ENCODE measurements at places on chromosomes 13 and 19.

GRCh38 chr19:812747-813218 is 9.0 kb downstream of the PLPPR3 start:
- DNase-seq = no peak

GRCh38 chr13:62997038-62997599 is 1581.5 kb upstream of the PCDH20 start:
- DNase-seq = peak; percentile 56

GRCh38 chr13:25136880-25137787 is 35.0 kb downstream of the AMER2 start:
- no peak for DNase-seq

- no peak for DNase-seq
Measured at GRCh38 chr13:113801289-113801961, 42.4 kb downstream of the TMEM255B start.

GRCh38 chr19:14160017-14160703 is 23.8 kb upstream of the ASF1B start:
- no peak for DNase-seq

- DNase-seq = peak; percentile 98
Measured at GRCh38 chr19:46634045-46634655, 1.9 kb downstream of the GNG8 start.

- no peak for DNase-seq
Measured at GRCh38 chr13:62767473-62767872, 1351.8 kb upstream of the PCDH20 start.

- DNase-seq = no peak
Measured at GRCh38 chr13:45361596-45362206, 20.7 kb upstream of the TPT1 start.

DNA sequence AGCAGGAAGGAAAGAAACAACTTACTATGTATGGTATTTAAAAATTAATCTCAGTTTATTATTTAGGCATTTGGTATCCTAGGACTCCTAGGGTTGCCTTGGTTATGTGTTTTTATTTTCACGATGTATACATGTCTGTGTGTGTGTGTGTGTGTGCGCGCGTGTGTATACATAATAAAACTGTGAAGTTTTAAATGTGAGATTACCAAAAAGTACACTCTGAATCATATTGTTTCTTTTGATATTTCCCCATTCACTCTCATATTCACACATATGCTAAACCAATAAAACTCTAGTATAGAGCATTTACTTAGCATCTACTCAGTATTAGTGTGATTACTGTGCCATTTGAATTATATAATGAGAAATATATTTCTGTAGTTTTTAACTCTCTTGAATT is 30.8 kb upstream of the NDFIP2 start:
- no peak for DNase-seq

DNA sequence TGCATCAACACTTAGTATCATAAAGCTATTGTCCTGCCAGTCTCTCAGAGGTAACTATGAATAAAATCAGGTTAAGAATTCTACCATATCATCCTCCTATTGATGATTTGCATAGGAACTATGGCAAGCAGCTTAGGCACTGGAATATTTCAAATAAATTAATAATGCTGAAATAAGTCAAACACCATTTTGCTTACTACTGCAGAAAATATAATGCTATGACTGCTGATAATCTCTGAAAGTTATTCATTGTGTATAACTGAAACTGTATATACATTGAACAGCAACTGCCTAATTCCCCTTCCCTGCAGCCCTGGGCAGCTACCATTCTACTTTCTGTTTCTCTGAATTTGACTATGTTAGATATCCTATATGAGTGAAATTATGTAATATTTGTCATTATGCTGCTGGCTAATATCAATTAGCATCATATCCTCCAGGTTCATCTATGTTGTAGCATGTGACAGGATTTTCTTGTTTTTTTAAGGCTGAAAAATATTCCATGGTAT is 318.8 kb upstream of the SGCG start:
- no peak for DNase-seq

GRCh38 chr19:34925278-34925855 is 1.3 kb upstream of the ZNF30 start:
- no peak for DNase-seq

DNA sequence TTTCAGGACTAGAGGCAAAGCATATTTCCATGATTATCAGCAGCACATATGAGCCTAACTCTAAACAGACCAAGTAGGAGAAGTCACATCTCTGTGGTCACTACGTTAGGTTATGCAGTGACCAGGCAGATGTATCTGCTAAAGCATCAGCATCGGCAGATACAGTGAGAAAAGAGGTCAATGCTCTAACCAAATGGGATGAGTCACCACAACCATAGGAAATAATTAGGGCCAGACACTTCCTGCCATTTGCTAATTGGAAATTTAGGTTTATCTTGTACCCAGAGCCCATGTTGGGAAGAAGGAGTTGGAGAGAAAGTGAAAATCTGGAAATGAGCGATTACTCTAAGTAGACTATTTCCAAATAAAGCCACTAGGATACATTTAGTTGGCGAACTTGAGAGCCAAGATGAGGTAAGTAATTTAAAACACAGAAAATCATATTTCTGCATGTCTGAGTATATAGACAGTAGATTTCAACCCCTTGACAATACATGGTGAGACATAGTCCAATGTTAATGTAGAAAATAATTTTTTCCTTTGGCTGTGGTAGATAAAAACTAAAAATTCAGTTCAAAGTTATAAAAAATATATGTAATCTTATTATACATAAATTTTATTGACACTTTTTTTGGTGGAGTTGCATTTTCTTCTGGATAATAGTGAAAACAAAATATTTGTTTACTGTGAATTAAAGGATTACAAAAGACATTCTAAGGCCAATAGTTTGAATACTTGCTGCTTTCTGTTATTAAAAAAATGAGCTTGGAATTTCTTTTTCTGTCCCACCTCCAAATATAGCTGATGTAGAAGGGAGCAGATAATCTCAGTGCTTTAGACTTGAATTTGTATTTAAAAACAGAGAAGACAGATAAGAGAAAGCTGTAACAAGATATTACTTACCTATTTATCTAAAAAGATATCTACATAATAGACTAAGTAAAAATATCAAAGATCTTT is 104.4 kb upstream of the CSNK1A1L start:
- no peak for DNase-seq

DNA sequence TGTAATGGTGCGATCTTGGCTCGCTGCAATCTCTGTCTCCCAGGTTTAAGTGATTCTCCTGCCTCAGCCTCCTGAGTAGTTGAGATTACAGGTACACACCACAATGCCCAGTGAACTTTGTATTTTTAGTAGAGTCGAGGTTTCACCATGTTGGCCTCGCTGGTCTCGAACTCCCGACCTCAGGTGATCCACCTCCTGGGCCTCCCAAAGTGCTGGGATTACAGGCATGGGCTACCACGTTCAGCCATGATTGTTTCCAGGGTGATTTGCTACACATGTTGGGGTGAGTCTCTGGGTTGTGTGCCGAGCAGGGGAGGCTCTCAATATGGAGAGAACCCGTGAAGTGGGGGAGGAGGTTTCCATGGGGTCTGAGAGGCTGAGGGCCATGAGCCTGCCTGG is 24.8 kb upstream of the CEACAM21 start:
- no peak for DNase-seq

DNA sequence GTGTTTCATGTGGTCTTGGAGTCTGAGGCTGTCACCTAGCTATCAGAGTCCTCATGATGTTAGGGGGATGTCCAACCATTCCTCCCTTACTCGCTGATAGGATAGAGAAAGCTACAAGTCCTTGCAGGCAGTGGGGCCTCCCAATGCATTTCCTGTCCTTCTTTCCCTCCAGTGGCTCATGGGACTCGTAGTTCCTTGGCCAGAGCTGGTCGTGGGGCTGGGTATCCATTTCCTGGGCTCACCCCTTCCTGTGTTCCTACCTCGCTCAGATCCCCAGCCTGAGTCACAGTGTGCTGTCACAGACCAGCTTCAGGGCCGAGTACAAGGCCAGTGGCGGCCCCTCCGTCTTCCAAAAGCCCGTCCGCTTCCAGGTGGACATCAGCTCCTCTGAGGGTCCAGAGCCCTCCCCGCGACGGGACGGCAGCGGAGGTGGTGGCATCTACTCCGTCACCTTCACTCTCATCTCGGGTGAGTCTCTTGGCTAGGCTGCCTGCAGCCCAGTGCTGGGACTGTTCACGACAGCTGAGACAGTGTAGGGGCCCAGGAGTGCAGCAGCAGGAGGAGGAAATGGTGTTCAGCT is 19.1 kb downstream of the TMEM150B start:
- DNase-seq = no peak

- DNase-seq = no peak
Measured at GRCh38 chr13:101575581-101575980, 123.1 kb downstream of the ITGBL1 start.

GRCh38 chr13:51562011-51562671 is 22.1 kb upstream of the WDFY2 start:
- no peak for DNase-seq

Measured in islet precursor cell (in vitro differentiated cells).